ENCODE measurements at places on chromosomes 1 and 21.
A peak's percentile ranks its signal among the peaks of the same experiment; 100 is the strongest.

GRCh38 chr1:224897529-224898327 lies 31.7 kb upstream of the DNAH14 start:
- DNase-seq, result no peak
- no peak overlapping the region for H3K4me3 ChIP-seq
- no peak overlapping the region for H3K27ac ChIP-seq
- peaks cover 19% of the 10 kb centered on the region for H3K27me3 ChIP-seq

DNA sequence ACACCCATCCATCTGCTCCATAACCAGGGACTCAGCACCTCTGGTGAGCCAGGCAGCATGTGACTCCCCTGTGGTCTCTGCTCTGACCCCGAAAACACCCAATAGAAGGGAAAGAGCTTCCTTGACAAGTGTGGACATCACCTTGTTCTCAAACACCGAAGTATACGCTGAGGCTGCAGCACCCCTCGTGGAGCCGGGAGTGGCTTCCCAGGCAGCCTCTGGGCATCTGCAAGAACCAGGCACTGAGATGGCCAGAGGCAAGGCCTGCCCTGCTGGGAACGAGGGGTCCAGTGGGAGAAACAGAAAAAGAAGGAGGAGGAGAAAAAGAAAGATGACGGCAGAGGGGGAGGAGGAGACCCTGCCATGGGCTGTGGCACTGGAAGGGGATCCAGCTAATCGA lies 18.2 kb upstream of the AJAP1 start:
- H3K4me3 ChIP-seq, result no peak overlapping the region
- H3K4me1 ChIP-seq, result no peaks in the 10 kb centered on the region
- H3K27me3 ChIP-seq, result peaks cover 26% of the 10 kb centered on the region
- H3K27ac ChIP-seq, result no peak overlapping the region
- H3K36me3 ChIP-seq, result no peaks in the 10 kb centered on the region

DNA sequence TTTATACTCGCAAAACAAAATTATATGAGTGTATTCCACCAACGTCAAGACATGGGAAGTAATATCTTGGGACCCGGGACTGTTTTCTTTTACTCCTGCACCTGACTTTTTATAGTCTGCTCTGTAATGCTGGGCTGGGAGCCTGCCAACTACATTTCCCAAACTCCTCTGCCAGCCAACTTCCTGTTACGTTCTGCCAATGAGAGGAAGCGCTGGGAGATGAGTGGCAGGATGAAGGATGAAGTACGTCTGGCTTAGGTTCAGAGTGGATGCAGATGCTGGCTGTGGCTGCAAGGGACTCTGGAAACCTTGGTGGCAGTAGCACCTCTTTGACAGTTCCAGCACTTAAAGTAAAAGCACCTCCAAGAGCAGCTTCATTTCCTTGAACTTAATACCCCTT lies 59.6 kb downstream of the USP24 start:
- H3K4me1 ChIP-seq, result peaks cover 40% of the 10 kb centered on the region
- H3K4me3 ChIP-seq, result no peak overlapping the region
- H3K27ac ChIP-seq, result peak overlapping the region; percentile 58
- peaks cover 89% of the 10 kb centered on the region for H3K36me3 ChIP-seq

DNA sequence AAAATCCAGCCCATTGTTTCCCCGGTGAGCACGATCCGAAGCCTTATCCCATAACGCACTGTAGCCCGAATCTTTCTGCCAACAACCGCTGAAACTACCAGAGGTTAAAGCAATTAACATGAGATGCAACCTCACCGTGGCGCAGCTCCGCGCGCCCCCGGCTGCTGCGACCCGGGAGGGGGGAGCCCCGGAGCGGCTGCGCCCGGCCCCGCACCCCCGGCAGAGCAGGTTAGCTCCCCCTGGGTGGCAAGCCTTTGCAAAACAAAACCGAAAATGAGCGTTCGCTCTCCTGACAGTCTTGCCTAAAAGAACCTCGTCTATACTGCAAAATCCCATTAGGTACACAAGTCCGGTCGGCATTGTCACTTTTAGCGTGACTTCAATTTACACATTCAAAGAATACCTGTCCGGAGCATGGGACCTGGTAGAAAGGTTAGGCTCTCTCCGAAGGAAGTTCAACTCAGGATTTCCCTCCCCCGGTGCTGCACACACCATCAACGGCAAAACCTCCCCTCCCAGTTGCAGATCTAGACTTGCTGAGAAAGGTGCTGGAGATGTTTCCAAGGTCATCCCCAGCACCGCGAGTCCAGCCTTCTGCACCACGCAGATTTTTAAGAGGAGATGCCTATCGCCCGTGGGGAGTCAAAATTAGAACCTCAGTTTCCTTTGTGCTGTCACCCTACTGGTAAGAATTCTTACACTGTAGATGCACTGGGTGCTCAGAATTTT lies 107.5 kb downstream of the ZNF281 start:
- peaks cover 10% of the 10 kb centered on the region for H3K27me3 ChIP-seq
- peak overlapping the region; percentile 10 for H3K27ac ChIP-seq
- H3K36me3 ChIP-seq, result no peaks in the 10 kb centered on the region
- H3K4me1 ChIP-seq, result peaks cover 21% of the 10 kb centered on the region
- peak; percentile 76 for DNase-seq

DNA sequence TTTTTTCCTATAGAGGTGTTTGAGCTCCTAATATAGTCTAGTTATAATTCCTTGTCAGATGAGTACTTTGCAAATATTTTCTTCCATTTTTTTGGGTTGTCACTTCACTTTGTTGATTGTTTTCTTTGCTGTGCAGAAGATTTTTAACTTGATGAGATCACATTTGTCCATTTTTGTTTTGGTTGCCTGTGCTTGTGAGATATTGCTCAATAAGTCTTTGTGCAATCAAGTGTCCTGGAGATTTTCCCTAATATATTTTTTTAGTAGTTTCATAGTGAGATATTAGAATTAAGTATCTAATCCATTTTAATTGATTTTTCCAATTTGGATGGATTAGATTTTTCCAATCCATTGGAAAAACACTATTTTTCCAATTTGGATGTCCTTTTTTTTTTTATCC lies 1395.5 kb downstream of the PLA2G4A start:
- no peaks in the 10 kb centered on the region for H3K4me1 ChIP-seq
- no peaks in the 10 kb centered on the region for H3K27me3 ChIP-seq
- no peaks in the 10 kb centered on the region for H3K36me3 ChIP-seq

- peaks cover 59% of the 10 kb centered on the region for H3K36me3 ChIP-seq
- H3K4me3 ChIP-seq, result no peak overlapping the region
- peaks cover 55% of the 10 kb centered on the region for H3K4me1 ChIP-seq
- DNase-seq, result no peak
- no peak overlapping the region for H3K27ac ChIP-seq
Measured at GRCh38 chr1:40239626-40240025, 8.1 kb upstream of the TMCO2 start.

DNA sequence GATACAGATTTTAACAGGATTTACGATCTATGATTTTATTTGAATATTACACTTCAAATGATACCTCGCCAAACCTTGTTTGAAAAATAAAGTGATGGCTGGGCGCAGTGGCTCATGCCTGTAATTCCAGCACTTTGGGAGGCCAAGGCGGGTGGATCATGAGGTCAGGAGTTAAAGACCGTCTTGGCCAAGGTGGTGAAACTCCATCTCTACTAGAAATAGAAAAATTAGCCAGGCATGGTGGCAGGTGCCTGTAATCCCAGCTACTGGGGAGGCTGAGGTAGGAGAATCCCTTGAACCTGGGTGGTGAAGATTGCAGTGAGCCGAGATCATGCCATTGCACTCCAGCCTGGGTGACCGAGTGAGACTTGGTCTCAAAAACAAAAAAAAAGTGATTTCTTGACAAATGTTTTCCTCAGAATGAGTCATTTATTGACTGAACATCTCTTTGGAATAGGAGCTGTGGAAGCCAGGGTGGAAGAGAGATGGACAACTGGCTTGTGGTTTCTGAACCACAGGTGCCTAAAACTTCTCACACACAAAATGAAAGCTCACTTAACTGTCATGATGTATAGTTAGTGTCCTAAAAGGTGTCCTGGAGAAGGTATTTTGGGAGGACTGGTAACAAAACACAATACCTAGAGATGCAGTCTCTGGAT lies 11.9 kb downstream of the PKNOX1 start:
- peaks cover 42% of the 10 kb centered on the region for H3K4me1 ChIP-seq
- H3K4me3 ChIP-seq, result no peak overlapping the region
- H3K36me3 ChIP-seq, result peaks cover 2% of the 10 kb centered on the region
- H3K27me3 ChIP-seq, result no peaks in the 10 kb centered on the region

DNA sequence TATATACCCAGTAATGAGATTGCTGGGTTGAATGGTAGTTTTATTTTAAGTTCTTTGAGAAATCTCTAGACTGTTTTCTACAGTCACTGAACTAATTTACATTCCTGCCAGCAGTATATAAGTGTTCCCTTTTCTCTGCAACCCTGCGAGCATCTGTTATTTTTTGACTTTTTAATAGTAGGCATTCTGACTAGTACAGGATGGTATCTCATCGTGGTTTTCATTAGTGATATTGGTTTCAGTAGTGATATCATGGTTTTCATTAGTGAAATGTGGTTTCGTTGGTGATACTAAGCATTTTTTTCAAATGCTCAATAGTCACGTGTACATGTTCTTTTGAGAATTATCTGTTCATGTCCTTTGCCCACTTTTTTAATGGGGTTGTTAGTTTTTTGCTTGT lies 316.8 kb downstream of the PTBP2 start:
- no peaks in the 10 kb centered on the region for H3K27me3 ChIP-seq
- no peaks in the 10 kb centered on the region for H3K4me1 ChIP-seq
- no peak overlapping the region for H3K4me3 ChIP-seq
- no peak for DNase-seq
- no peak overlapping the region for H3K27ac ChIP-seq
- no peaks in the 10 kb centered on the region for H3K36me3 ChIP-seq

- H3K27ac ChIP-seq, result no peak overlapping the region
- DNase-seq, result peak; percentile 43
- H3K4me1 ChIP-seq, result no peaks in the 10 kb centered on the region
- H3K36me3 ChIP-seq, result no peaks in the 10 kb centered on the region
Measured at GRCh38 chr1:203084588-203085527, 954 bp downstream of the MYOG start.

GRCh38 chr1:223829678-223830077 lies 16.1 kb downstream of the TP53BP2 start:
- no peak for DNase-seq
- H3K27ac ChIP-seq, result peak overlapping the region; percentile 23
- H3K27me3 ChIP-seq, result no peaks in the 10 kb centered on the region

DNA sequence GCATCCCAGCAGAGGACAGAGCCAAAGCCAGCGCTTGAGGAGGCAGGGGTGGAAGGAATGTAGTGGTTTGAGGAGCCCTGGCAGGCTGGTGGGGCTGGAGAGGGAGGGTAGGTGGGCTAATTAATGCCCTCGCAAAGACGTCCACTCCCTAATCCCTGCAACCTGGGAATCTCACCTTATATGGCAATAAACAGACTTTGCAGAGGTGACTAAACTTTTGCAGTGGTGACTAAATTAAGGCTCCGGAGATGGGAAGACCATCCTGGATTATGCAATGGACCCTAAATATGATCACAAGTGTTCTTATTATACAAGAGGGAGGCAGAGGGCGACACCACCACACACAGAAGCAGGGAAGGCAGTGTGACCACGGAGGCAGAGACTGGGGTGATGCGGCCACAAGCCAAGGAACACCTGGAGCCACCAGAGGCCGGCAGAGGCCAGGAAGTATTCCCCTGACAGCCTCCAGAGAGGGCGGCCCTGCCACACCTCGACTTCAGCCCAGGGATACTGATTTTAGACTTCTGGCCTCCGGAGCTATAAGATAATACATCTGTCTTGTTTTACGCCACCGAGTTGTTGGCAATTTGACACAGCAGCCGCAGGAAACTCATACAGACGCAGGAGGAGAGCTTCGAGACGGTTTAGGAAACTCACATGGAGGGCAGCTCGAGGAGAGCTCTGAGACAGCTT lies 23.1 kb upstream of the NPPB start:
- no peaks in the 10 kb centered on the region for H3K4me1 ChIP-seq
- no peak overlapping the region for H3K4me3 ChIP-seq
- no peak for DNase-seq
- H3K27me3 ChIP-seq, result peaks cover 9% of the 10 kb centered on the region
- no peak overlapping the region for H3K27ac ChIP-seq
- H3K36me3 ChIP-seq, result no peaks in the 10 kb centered on the region

DNA sequence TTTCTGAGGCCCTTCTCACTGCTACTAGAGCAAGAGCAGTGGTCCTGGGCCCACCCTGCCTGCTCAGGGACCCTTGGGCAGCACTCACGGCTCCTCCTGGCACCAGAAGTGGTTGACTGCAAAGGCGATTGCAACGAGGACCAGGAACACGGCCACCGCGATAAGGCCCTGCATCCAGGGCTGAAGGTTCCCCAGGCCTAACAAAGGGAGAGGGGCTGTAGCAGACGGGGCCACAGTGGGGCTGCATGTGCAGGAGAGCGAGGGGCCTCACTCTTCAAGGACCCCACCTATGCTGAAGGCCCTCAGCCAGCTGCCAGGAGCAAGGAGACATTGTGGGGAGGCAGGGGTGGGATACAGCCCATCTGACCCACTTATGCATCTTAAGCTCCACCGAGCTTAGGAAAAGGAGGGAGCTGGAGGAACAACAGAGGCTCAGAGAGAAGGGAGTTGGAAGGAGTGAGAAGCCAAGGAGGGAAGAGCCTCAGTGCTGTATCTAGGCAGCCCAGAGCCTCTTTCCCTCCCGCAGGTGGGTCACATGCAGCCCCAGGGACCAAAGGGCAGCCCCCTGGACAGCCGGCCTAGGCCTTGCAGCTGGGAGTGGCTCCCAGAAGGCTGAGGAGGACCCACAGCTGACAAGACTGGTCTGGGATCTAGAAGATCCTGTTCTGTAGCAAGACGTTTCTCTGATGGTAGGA lies 2.5 kb downstream of the PDZK1IP1 start:
- DNase-seq, result no peak
- no peaks in the 10 kb centered on the region for H3K36me3 ChIP-seq
- H3K4me3 ChIP-seq, result no peak overlapping the region

GRCh38 chr1:198772626-198773025 lies 133.8 kb downstream of the PTPRC start:
- no peak overlapping the region for H3K27ac ChIP-seq
- DNase-seq, result no peak
- no peak overlapping the region for H3K4me3 ChIP-seq

- H3K27ac ChIP-seq, result no peak overlapping the region
- H3K4me1 ChIP-seq, result no peaks in the 10 kb centered on the region
- H3K36me3 ChIP-seq, result no peaks in the 10 kb centered on the region
- DNase-seq, result no peak
- peaks cover 4% of the 10 kb centered on the region for H3K27me3 ChIP-seq
Measured at GRCh38 chr1:101592845-101593244, 356.0 kb downstream of the S1PR1 start.

- peaks cover 16% of the 10 kb centered on the region for H3K27me3 ChIP-seq
- no peaks in the 10 kb centered on the region for H3K36me3 ChIP-seq
- peaks cover 8% of the 10 kb centered on the region for H3K4me1 ChIP-seq
- no peak overlapping the region for H3K4me3 ChIP-seq
Measured at GRCh38 chr1:9085306-9085940, 16.0 kb upstream of the SLC2A5 start.
